Activated B cell treated with CpG ODN at 0.5 μM for 24 hours (primary cell): ENCODE measurements at places on chromosomes 5 and 9.

DNA sequence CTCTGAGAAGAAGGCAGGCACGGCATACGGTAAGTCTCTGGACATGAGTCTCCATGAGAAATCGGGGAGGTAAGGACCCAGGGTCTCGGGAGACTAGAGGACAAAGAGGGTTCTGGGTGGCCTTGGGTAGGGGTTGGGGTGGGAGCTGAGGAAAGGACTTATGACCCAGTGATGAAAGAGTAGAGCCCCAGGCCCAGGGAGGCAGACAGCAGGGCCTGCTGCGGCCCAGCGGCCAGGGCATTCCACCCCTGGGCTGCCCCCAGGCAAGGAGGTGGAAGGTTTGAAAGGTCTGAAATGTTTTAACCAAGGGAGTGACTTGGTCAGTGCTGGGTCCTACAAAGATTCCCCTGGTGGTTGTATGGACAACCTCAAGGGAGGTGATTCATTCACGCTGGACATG is 89.1 kb downstream of the CRB2 start:
- no peak for DNase-seq

GRCh38 chr5:114636271-114636670 is 274.4 kb downstream of the KCNN2 start:
- DNase-seq = no peak

DNA sequence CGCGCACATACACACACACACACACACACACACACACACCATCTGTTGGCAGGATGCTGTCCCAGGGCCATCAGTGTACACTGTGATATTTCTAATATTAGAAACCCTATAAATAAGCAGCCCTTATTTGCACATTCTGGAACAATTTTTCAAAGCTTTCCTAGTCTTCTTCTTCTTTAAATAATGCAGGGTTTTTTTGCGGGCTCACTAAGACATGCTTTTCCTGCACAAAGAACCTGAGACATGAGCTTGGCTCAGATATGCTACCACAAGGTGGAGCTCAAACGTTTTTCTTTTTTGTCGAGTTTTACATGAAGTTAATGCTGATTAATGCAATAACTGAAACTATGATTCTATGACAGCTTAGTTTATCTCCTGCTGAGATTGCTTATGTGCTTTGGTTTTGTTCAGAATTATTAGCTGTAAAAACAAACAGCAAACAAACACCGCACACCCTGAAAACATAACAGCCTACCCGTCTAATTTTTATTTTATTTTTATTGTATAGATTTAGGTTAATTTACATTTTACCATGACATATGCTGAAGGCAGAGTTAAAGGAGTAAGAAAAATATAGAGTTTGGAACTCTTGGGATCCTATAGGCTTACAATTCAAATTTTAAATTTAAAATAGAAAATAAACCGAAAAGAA is 95.8 kb downstream of the ALDH1A1 start:
- no peak for DNase-seq

DNA sequence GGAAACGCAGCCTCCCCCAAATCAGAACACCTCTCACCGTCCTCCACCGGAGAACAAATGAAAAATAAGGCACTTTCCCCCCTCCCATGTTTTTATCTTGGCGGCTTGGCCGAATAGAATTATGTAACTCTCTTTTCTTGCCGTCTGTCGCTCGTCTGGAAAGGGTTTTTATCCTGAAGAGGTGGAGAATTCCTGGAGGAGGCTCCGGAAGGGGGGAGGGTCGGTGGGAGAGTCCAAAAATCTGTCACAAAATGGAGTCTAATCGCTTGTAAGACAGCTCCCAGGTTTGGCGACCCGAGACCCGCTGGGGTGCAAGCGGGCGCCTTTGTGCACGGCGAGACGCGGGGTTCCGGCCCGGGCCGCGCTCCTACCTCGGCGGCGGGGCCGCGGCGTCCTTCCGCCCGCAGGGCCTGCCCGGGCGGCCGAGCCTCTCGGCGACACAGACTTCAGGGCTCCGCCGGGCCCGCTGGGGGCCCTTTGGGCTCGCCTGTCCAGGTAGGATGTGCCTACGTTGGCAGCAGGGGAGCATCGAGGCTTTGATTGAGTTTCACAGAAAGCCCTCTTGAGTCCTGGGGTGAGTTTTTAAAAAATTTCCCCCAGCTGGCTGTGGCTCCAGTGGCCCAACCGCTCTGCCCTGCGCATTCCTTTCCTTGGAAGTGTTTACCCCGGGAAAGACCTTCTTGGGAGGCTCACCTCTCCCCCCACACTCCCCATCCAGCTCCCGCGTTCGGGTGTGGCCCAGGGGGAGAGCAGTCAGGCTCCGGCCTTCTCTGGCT is 5.0 kb downstream of the LMX1B start:
- no peak for DNase-seq

GRCh38 chr9:128903871-128904620 is 16.7 kb upstream of the PHYHD1 start:
- DNase-seq = no peak

- DNase-seq = no peak
Measured at GRCh38 chr5:135741040-135741439, 93.4 kb upstream of the SLC25A48 start.

DNA sequence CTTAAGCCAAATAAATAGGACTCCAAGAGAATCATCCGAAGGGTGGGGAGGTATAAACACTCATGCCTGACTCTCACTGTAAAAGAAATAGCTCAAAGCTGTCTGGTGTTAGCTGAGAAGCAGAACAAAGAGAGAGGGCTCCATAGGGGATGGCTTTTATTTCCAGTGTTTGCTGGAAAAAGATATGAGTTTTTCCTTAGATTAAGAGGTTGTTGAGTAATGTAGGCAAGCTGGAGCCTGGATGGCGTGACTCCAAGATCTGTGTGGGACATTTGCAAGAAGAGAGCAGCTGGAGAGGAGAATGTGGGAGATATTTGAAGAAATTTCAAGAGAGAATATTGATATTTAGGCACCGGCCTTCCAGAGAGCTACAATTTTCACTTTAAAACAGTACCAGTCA is 793.7 kb upstream of the RGMB start:
- DNase-seq = no peak

- no peak for DNase-seq
Measured at GRCh38 chr9:68871236-68871635, 142.7 kb downstream of the PRKACG start.

DNA sequence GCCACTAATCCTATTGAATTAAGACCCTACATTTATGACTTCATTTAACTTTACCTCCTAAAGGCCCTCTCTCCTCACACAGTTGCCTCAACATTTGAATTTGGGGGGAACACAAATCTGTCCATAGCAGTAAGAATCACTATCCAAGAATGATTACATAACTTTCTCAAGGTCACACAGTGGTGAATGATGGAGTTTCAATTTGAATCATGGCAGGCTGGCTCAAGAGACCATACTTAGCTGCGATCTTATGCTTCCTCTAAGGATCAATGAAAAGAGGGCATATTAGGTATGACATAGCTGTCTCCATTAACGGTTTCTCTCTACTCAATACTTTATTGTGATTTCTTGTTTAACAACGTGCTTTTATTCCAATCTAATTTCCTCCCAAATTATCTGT is 44.1 kb upstream of the PDE4D start:
- DNase-seq = no peak

GRCh38 chr9:94779693-94780290 is 53.3 kb downstream of the AOPEP start:
- DNase-seq = no peak

- DNase-seq = no peak
Measured at GRCh38 chr5:60945813-60946187, 795 bp downstream of the NDUFAF2 start.

DNA sequence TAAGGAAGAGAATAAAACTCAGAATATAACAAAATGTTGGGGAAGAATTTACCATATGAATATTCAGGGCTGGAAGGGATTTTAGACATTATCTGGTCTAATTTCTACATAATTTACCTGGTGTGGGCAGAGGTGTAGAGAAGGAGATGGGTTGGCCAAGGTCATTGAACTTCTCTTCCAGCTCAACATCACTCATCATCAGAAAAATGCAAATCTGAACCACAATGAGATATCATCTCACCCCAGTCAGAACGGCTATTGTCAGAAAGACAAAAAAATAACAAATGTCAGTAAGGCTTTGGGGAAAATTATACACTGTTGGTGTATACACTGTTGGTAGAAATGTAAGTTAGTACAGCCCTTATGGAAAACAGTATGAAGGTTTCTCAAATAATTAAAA is 121.7 kb downstream of the PTTG1 start:
- DNase-seq = no peak

DNA sequence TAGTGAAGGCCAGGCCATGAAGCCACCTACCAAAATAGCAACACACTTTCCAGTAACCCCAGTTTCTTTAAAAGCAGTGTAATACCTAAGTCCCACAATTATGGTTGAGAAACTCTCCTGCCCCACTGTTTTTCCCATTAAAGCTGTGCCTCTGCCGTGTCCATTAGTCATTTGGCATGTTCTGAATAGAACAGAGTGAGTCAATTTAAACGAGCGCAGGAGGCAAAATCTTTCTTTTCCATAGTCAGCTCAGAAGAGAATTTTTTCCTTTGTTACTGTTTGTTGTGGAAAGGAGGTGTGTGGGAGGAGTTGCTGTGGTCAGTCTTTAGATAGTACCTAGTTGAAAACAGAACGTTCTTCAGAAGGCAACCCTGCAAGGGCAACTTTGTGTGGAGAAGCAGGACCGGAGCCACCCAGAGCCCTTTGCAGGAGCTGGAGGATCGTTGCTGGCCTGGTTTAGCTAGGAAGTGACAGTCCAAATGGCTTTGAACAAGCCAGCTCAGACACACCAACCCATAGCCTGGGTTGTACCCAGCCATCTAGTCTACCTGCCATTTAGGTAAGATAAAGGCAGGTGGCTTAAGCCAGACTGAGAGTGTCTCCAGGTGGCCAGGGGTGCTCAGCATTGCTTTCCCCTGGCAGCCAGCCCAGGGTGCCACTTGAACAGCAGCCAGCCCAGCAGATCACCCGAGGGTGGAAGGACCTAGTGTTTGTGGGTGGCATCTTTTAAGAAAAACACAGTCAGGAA is 30.4 kb downstream of the GADD45G start:
- no peak for DNase-seq

GRCh38 chr5:176881816-176882566 is 17.2 kb downstream of the HK3 start:
- DNase-seq = no peak

DNA sequence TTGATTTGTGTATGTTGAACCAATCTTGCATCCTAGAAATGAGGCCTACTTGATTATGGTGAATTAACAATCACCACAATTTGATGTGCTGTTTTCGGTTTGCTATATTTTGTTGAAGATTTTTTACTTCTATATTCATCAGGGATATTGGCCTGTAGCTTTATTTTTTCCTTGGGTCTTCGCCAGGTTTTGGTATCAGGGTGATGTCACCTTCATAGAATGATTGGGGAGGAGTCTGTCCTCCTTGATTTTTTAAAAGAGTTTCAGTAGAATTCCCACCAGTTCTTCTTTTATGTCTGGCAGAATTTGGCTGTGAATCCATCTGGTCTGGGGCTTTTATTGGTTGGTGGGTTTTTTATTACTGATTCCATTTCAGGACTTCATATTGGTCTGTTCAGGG is 115.2 kb downstream of the CPLANE1 start:
- no peak for DNase-seq

GRCh38 chr9:136823136-136824046 is 15.6 kb downstream of the RABL6 start:
- DNase-seq = no peak

DNA sequence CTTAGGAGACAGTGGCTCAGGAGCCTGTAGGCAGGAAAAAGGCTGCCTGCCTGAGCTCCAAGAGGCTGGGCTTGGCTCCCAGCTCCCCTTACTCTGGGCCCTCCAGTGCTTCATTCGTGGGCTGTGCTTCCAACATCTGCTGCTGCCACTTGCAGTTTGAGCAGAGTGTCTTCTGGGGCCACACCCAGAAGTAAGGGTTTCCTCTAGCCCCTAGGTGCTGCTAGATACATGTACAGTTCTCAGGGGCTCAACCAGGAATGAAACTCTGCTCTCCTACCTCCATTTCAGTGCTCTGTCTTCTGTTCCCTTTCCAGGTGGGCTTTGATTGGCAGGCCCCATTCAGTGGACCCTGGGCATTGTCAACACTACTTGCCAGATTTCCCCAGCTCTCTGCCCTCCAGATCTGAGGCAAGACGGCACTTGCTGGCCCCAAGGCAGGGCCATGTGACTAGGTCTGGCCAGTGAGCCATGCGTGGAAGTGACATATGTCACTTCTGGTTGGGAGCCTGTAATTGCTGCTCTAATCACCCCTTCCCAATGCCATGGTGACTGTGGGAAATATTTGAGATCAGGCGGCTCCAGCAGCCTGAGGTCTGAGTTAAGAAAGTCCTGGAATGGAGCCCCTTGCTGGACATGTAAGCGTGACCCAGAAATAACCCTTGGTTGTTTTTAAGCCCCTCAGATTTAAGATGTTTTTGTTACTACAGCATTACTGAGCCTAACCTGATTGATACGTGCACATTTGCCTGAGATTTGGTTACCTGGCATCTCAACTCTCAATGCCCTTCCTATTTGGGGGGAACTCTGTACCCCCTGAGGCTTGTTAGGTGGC is 9.4 kb upstream of the BOD1 start:
- no peak for DNase-seq

- DNase-seq = no peak
Measured at GRCh38 chr5:163846512-163846911, 341.1 kb downstream of the MAT2B start.

DNA sequence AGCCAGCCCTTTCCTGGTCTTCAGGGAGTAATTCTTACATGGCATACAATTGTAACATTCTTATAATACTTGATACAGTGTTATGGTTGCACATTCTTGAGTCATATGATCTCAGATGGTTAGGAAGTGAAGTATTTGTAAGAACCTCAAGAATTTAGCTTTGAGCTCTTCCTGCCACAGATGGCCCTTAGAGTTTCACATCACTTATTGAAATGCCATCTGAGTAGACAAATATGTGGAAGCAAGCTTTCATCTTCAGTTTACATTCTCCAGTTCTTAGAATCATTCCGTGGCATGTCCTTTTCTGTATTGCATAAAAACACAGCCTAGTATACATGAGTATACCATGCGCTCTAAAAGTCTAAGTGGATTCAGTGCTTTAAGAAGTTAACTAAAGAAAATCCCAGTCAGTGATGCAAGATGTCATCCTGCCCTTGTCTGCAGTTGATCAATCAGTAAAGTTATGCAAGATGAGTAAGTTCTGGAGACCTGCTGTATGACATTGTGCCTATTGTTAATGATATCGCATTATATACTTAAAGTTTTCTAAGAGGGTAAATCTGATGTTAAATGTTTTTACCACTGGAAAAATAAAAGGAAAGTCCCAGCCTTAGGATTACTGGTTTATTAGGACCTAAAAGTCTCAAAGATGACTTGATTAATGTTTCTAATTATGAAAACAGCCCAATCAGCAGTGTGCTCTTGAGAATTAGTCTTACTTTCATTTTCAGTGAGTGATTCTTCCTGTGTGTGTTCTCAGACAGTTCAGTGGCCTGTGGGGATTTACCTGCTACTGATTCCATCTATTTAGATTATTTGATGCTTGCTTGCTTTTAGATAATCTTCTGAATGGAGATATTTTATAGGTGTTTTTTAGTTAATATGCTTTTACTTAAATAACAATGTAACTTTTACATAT is 29.4 kb downstream of the RHOBTB3 start:
- DNase-seq = no peak

- DNase-seq = no peak
Measured at GRCh38 chr5:142425286-142426065, 100.7 kb upstream of the SPRY4 start.
